ENCODE measurements at places on chromosomes 12 and 14.

- no peak for DNase-seq
Observed at GRCh38 chr14:51638071-51638944, 13.4 kb upstream of the FRMD6 start.

GRCh38 chr14:38197001-38197783 lies 10.5 kb upstream of the SSTR1 start:
- DNase-seq, result no peak

DNA sequence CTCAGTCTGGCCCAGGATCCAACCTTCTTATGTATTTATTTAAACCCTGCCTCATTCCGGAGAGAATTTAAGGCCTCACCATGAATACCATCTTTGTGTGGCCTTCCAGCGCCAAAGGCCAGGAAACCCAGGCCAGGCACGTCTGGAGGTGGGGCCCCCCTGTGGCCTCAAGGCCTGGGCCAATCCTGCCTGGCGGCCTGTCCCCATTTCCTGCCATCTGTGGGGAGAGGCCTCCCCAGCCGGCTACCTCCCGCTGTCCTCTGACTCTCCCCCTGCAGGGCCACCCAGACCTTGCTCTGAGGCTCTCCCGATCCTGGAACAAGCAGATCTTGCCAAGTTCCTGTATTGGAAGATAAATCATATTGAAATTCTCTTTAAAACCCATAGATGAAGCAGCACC lies 37.4 kb upstream of the MEG3 start:
- no peak for DNase-seq

DNA sequence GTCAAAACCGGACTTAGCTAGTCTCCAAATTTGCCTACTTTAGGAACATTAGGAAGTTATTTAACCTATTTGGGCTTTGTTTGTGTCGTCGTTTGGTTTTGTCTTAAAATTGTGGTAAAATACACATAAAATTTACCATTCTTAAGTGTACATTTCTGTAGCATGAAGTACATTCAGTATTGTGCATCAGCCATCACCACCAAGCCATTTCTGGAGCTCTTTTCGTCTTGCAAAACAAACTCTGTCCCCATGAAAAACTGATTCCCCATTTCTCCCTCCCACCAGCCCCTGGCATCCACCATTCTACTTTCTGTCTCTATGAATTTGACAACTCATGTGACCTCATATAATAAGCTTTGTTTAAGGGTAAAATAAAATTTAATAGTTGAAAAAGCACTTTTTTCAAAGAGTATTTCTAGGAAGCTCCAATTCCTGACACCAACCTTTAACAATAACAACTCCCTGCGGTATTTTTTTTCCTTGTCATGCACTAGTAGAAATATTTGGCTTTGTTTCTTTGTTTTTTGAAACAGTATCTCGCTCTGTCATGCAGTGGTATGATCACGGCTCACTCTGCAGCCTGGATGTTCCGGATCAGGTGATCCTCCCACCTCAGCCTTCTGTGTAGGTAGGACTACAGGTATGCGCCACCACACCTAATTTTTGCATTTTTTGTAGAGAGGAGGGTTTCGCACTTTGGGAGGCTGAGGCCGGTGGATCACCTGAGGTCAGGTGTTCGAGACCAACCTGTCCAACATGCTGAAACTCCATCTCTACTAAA lies 3.6 kb upstream of the UBC start:
- no peak for DNase-seq

DNA sequence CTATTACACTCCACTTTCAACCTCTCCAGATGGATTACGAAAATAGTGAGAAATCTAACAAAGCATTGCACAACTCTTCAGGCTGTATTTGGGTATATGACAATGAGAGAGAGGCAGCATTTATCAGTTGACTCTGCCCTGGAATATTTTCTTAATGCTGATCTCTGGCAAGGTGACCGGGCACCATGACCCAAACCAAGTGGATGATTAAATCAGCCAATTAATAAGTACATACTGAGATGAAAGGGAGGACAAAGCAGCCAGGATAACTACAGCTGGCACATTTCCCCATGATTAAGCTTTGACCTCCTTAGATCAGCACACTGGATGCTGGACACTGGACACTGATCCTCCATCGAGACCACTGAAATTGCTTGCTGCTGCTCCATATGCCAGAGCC lies 218.2 kb downstream of the ASCL1 start:
- DNase-seq, result no peak

GRCh38 chr12:75955251-75955650 lies 76.3 kb downstream of the PHLDA1 start:
- DNase-seq, result no peak

GRCh38 chr14:80987235-80988032 lies 32.0 kb downstream of the TSHR start:
- DNase-seq, result peak; percentile 33

DNA sequence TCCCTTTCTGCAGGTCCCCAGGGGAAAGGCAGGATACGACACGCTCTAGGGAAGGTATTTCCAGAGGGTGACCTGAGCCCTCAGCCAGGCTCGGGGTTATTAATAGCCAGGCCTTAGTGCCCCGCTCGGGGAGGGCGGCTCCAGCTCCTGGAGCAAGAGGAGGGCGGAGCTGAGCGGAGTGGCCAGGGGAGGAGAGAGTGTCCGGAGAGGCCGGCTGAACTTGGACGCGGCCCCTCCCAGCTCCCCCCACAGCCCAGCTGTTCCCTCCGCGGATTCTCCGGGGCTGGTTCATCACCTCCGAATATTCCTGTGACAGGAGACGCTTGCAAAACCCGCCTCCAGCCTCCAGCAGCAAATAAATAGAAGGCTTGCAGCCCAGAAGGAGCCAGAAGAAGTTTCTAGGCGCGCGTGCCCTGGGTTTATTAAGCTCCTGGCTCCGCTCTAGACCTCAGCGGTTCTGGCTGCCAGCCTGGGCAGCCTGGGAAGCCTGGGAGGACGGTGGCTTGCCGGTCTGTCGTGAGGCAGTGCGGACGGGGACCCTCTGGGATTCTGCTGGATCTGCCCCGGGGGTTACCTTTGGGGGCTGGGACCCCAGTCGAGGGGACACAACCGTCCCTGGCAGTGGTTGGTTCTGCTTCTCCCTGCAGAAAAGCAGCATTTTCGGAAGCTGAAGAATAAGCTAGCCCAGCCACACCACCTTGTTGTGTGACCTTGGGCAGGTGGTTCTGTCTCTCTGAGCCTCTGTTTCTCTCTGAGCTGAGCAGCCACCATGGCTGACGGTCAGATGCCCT lies at the start of gene HSPB8:
HSPB8 (plus strand) TSS at position 388 of the 791 bp plus-strand sequence; CDS start at position 770, 382 bp downstream.
- no peak for DNase-seq

- no peak for DNase-seq
Observed at GRCh38 chr12:112557951-112558630, 139.3 kb downstream of the PTPN11 start.

DNA sequence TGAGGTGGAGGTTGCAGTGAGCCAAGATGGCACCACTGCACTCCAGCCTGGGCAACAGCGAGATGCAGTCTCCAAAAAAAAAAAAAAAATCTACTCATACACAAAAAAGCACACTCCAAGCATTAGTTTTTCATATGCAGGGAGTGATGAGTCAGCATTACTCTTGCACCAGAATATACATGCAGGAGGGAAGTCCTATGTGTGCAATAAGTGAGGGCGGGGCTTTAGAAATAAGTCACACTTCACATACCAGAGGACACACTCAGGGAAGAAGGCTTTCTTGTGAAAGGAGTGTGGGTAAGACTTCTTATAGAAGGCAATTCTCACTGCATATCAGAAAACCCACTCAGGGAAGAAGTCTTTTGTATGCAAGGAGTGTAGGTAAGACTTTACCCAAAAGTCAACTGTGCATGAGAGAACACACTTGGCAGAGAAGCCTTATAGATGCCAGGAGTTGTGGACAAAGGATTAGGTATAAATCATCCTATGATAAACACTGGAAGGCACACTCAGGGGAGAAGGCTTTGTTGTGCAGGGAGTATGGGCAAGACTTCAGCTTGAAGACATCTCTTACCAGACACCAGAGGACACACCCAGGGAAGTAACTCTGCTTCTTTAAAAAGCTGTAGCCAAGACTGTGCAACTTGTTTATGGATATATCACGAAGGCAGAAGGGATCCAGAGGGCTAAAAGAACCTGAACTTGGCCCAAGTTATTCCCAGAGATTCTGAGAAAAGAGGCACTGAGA lies 50.5 kb downstream of the ATF7 start:
- no peak for DNase-seq

DNA sequence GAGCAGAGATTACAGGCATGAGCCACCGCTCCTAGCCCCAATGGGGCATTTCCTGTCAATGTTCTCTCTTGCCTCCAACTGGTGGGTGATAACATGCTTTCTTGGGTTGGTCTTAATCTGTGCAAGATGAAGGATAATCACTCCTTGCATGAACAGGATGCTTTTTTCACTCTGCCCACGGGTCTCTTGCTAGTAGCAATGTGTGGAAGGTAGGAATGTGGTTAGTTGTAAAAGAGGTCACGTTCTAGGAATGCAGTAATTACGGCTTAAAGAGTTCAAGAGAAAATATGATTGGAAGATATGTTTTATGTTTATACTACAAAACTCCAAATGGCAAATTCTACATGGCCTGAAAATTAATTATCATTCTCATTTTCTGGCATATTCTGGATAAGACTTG lies 10.5 kb downstream of the RNASE10 start:
- DNase-seq, result no peak

GRCh38 chr12:64627771-64628170 lies 17.5 kb downstream of the RASSF3 start:
- DNase-seq, result no peak

- DNase-seq, result no peak
Observed at GRCh38 chr12:2262449-2262848, 209.7 kb downstream of the CACNA1C start.
